ENCODE measurements at places on chromosomes 13 and 19.

GRCh38 chr13:28679628-28680027, 20.7 kb downstream of the POMP start:
- no peak for DNase-seq

- no peak for DNase-seq
Measured at GRCh38 chr13:77810878-77811277, 107.8 kb downstream of the EDNRB start.

GRCh38 chr19:10226021-10226375, 5.1 kb downstream of the S1PR2 start:
- DNase-seq: no peak

DNA sequence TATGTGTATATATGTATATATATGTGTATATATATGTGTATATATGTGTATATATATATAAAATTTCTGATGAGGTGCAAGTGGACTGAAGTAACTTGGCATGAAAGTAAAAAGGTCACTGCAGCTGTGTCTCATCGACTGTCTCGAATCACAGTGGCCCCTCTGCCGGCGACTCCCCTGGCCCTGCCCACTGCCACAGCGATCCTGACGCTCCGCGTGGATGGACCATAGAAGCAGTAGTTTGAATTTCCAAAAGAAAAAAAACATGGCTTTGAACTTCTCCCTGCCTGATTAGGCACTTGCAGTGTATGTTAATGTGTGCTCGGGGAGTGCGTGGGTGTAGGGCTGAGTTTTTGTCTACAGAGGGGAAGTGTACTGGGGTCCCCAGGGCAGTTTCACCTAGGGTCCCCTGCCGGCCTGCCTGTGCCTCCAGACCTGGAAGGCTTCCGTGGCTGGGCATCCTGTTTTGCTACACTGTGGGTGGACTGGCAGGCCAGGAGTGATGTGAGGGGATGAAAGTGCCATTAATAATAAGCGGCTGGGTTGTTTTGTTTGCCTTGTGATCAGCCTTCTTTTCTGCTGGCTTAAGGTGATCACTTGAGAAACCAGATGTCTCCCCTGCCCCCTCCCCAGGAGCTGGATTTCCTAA, 10.8 kb downstream of the ZIC5 start:
- DNase-seq: no peak

GRCh38 chr19:14563989-14564651, 7.7 kb downstream of the NDUFB7 start:
- DNase-seq: no peak

- DNase-seq: no peak
Measured at GRCh38 chr13:73955977-73956500, 178.2 kb downstream of the KLF12 start.

- DNase-seq: no peak
Measured at GRCh38 chr19:7983286-7983950, 22.0 kb downstream of the ELAVL1 start.

- no peak for DNase-seq
Measured at GRCh38 chr13:77678691-77679235, 18.7 kb upstream of the SLAIN1 start.

- no peak for DNase-seq
Measured at GRCh38 chr13:45179428-45179827, 21.4 kb downstream of the KCTD4 start.

DNA sequence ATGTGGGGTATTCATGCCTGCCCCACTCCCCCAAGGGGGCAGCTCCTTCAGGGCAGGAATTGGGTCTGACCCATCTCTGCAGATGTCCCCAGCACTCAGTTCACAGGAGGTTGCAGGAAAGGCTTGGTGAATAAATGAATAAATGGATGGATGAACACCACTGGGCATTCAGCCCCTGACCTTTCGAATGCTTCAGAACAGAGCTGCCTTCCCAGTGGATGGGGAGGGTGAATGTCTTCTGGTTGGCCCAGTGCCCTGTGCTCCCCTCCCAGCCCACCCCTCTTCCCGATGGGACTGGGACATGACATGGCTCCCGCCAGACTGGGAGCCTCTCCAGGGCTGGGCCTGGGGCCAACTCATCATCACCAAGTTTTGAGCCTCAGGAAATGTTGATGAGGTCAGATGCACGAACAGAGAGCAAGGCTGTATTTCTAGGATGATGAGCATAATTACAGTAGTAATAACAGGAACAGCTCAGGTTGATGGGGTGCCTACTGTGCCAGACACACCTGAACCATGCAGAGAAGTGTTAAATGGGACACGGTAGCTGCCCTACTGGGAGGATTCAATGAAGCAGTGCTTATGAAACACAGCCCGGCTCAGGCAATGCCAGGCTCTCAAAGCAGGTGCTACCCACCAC, 25.7 kb downstream of the VRK3 start:
- DNase-seq: no peak

DNA sequence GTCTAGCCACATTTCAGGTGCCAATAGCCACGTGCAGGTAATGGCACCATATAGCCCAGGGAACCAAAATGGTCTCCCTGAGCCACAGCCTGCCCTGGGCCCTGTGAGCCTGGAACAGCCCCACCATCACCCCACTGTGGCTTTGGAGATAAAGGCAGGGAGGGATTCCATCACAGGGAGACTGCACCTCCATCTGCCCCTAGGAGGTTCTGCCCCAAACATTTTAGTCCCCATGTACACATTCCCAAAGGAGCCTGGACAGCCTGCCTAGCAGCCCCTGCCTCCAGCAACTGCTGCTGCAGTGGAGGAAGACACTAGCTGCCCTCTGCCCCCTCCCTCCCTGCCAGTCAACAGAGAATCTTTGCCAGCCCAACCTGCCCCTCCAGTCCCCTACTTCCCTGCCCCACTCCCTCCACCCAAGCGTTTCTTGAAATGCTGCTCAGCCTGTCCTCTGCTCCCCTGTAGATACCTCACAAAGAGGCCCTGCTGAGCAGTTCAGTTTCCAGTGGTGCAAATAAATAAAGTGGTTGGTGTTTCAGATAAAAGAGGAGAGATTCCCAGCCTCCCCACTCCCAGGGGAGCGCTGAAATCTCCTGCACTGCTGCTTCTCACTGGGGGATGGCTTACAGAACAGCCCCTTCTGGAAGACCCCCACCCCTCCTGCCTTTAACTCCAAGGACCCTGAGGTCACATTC, 921.8 kb downstream of the UQCRFS1 start:
- no peak for DNase-seq

DNA sequence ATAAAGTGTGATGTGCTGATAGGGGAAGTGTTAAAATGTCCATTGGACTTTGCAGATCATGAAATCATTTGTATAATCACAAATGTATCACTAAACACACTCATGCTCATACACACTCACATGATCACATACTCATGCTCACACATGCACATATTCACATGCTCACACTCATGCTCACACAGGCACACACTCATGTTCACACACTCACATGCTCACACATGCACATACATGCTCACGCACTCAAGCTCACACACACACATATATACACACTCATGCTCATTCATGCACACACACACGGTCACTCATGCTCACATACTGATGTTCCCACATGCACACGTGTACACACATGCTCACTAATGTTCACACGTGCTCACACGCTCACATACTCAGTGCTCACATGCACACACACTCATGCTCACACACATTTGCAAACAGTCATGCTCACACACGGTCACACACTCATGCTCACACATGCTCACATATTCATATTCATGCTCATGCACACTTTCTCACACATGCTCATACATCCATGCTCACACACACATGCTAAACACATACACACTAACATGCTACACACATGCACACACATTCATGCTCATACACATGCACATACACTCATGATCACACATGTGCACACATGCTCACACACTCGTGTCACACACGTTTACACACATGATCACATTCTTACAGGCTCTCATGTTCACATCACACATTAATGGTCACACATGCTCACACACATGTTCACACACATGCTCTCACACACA, 116.7 kb upstream of the GJB6 start:
- no peak for DNase-seq

All from HS-27A (cell line).